ENCODE measurements at places on chromosomes 2 and 18.

DNA sequence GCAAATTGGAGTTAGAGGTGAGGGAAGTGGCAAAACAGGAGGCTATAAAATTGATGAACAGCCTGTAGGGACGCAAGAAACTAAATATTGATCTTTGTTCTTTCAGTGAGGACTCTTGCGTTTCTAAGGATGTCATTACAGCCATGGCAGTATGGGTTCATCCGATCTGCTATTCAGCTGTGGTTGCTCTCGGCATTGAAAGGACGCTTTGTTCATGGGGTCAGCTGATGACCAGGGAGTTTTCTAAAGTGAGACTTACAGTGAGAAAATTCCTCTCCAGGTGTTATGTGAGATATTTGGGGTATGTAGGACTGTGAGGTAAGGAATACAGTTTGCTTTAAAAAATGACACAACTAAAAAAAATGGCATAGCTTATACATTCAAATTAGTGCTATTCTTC is 52.7 kb upstream of the PELI1 start:
- no peak for DNase-seq

GRCh38 chr2:10383960-10384734 is 64.0 kb downstream of the ODC1 start:
- DNase-seq, result no peak

DNA sequence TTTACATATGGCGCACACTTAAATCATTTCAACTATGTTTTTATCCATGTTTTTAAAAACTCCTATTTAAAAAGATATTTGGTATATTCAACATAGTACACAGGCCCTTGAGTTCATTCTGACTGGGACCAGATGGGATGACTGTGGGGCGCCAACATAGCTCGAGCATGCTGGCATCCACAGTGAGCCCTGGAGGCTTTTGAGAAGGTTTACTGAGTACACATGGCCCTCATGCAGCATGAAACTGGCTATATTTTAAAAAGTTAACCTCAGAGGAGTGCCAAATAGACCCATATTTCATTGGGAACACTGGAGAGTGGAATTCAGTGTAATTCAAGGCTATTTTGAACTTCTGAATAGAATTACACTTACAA is 83.6 kb downstream of the CCDC85A start:
- DNase-seq, result no peak

- no peak for DNase-seq
Measured at GRCh38 chr2:233974530-233975071, 57.4 kb downstream of the TRPM8 start.

GRCh38 chr2:174059178-174059883 is 94.2 kb upstream of the SP3 start:
- DNase-seq, result no peak

DNA sequence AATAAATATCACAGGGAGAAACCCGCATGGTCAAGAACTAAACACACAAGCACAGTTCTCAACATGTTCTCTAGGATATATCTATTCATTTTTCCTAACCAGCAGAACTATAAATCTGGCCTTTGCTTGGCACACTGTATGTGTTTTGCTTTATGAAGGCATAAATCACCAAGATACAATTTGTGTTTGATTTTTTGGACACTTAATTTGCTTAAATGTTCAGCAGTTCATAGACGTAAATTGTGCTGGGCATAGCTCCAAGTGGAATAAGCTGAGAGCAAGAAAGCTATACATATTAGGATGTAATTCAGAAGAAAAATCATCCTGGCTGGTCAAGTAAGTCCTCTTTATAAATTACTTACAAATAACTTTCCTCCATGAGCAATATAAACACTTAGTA is 341.5 kb upstream of the ATP5MC3 start:
- no peak for DNase-seq

DNA sequence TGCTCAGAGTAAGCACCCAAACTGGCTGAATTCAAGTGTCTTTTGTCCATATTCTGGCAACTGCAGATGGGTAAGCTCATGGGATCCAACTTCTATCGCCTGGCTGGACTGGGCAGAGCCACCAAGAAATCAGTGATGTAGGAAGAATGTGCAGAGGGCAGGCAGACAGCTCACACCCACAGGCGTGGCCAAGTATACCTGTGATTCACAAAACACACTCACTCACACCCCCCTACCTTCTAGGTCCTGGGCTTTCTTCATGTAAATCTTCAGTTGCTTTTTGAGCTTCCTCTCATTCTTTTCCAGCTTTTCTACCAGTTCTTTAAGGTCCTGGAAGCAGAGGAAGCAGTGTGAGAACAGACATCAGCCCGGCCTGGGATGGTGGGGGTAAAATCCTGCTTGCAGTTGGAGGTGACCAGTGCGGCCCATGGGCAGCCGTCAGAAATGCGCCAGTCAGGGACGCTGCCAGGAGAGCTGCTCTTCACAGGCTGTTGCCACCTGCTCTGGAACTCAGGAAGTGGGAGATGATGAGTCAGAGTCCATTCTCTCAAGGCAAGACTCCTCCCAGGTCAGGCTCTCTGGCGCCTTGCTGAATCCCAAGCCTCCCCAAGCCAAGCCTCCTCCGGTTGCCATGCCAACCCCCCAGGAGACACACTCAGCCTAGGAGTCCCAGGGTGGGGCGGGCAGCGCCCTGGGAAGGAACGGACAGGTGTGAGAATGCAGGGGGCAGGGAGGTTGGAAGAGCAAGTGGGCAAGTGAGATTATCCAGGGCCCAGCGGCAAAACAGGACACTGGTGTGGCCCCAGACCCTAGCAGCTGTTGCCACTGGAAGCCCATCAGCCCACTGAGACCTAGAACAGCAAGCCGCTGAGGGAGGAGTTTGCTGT is 36.2 kb upstream of the ACAA2 start:
- no peak for DNase-seq

DNA sequence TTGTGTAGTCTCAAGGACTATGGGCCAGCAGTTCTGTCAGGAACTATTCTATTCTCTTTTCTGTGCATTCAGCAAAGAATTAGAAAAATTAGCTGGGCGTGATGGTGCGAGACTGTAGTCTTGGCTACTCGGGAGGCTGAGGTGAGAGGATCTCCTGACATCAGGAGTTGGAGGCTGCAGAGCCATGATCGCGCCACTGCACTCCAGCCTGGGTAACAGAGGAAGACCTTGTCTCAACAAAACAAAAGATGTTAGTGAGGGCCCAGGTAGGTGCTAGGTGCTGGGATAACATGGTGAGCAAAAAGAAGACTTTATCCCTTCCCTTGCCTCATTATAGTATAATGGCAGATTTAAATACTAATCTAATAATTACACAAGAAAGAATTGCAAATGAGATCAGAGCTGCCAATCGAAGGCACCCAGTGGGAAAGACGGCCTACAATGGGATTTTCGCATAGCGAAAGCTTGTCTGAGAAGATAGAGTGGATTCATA is 447 bp upstream of the MRPL19 start:
- no peak for DNase-seq

DNA sequence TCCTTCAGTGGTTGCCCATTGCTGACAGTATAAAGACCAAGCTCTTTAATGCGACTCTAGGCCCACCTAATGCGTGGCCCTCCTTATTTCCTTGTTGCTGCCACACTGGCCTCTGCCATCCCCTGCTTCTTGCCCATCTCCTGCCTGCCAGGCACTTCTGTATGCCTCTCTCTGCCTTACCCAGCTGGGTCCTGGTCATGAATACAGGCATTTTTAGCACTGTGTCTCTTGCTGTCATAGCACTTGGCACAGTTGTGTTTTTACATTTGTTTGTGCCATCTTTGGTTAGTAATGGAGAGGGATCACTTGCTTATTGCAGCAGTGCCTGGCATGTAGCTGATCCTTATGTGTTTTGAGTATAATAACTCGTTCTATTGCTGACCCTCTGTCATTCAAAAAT is 38.7 kb downstream of the MAP4K4 start:
- DNase-seq, result no peak

DNA sequence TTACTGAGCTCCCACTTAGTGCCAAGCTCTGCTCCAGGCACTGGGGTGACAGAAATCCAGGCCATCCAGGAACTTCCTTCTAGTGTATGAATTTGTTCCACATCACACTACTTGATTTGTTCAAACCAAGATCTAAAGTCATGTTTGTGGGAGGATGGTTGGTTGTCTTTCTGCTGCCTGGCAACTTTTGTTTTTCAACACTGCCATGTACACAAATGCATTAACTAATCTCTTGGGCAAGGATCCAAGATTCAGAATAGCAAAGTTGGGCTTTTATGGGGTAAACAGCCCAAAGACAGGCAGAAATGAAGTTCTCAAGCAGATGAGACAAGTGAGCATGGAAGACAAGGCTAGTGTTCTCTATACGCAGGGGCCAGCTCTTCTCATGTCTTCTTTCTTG is 53.4 kb upstream of the PROKR1 start:
- DNase-seq, result no peak

- no peak for DNase-seq
Measured at GRCh38 chr18:8948471-8949149, 153.9 kb upstream of the NDUFV2 start.

GRCh38 chr2:234398531-234398930 is 98.3 kb downstream of the ARL4C start:
- DNase-seq, result no peak

GRCh38 chr2:18435426-18436037 is 124.9 kb downstream of the RDH14 start:
- DNase-seq, result no peak

DNA sequence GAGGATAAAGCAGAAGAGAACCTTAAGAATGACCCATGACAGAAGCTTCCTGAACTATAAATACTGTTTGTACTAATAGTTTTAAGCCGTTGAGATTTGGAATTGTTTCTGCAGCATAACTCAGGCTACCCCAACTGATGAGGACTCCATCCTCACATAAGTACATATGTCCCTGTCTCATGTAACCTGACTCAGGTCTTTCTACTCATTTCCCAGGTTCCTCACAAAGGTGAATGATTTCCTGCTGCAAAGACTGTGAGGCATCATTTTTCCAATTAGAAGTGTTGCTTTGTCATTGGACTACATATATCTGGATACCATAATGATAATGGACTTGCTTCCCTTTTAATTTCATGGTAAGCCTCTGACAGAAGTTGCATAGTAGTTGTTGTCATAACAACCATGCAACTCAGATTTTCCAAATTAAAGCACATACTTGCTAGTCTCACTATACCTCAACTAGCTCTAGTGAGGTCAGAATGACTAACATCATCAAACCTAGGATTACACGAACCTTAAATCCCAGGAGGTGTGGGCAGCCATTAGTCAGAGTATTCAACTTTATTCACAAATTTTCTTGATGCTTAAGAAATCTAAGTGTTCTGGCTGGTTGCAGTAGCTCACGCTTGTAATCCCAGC is 38.0 kb upstream of the NEDD4L start:
- no peak for DNase-seq

DNA sequence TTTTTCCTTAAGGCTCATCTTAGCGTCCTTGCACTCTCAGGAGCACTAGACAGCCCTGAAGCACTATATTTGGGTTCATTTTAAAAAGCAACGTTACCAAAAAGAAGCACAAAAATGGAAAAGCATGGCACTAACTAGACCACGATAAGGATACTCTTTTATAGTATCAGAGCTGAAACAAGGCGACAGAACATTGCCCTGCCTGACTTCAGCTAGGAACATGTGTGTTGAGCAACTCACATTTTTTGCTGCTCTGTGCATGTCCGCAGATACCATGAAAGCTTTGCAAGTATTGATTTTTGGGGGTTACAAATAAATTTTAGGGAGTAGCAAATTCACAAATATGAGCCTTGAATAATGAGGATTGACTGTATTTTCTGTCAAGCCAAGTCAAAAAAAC is 332.0 kb downstream of the PTPRM start:
- no peak for DNase-seq

- DNase-seq, result no peak
Measured at GRCh38 chr2:218607436-218608115, at the start of gene PLCD4. Gene PLCD4, plus strand, starts transcription at chr2:218607899. Its CDS starts 7,841 bp downstream, at chr2:218615740.

DNA sequence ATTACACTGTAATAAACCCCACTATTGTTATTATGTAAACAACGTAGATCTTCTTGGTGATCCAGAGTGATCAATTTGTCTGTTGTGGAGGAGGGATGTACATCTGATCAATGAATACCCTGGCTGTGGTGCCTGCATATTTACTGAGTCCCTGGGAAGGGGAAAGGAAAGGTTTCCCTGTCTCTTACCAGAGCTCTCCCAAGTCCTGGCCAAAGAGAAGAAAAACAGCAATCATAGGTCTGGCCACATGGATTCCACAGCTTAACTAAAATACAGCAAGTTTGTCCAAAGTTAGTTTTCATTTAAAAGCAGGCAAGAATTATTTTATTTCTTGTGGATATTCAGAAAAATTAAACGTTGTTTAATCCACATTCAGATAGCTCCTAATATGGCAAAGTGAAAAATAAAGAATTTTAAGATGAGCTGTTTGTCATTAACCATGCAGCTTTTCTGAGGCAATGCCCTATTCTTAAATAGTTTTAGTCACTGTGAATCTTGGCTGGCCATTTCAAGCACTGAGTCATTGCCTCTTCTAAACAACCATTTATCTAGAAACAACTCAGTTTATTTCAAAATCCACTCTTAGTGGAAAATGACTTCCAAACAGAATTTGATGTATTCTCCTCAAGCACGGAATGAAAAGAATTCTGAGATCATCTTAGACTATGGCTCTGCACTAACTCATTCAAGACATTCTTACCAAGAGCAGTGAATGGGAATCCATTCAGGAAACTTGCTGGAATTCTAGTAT is 1004.4 kb upstream of the CDH2 start:
- DNase-seq, result no peak

DNA sequence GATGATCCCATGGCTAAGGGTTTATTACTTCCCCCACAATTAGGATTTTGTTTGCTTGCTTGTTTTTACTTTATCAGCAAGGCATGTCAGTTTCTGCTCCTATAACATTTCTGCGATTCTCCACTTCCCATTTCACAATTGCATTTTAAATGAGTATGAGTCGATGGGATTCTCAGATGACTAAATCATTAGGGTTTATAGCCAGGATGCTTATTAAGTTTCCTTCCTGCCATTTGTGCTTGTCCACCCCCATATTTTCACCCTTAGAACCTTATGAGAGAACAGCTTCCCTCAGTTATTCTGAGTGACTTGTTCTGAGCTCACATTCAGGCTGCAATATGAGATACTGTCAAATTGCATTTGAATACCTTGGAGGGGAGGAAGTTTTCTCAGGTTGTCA is 37.9 kb upstream of the C1GALT1C1L start:
- DNase-seq, result no peak

GRCh38 chr2:232473467-232473890 is 14.2 kb downstream of the ECEL1 start:
- no peak for DNase-seq

GRCh38 chr2:199594443-199594842 is 136.7 kb upstream of the SATB2 start:
- DNase-seq, result no peak

- DNase-seq, result no peak
Measured at GRCh38 chr2:26522751-26523171, 44.8 kb upstream of the OTOF start.

GRCh38 chr2:188383158-188383557 is 91.5 kb downstream of the GULP1 start:
- DNase-seq, result no peak

DNA sequence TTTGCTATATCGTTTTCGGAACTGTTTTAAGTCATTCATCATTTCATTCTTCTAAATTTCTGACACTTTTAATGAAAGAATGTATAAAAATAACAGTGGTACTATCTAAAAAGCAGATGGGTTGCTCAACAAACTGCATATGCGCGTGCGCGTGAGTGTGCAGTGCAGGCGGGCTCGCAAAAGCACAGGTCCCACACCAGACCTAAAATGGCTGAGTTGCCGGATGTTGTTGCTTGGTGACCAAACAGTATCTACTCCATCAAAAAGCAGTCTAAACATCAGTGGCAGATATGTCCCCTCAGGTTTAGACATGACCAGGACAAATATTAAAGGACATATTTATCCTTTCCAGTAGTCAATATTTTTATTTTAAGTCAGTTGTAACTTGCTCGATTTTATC is 5.1 kb downstream of the NOL4 start:
- no peak for DNase-seq
